ENCODE measurements at places on chromosomes 1 and 21.

GRCh38 chr1:229325853-229326487 is 16.9 kb downstream of the CCSAP start:
- no peak for DNase-seq

DNA sequence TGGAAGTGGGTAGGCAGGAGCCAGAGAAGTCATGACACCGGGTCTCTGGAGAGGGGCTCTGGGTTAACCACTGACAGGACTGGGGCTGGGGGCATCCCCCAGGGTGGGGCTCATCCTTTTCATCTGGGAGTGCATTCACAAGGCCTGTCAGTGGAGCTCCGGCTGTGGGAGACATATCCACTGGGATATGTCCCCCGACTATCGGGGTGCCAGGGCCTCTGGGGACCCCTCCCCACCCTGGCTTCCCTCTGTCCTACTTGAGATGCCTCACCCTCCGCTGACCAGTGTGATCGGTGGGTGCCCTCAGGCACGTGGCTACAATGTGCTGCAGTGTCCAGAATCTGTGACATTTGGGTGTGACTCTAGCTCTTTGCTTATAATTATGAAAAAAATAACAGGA is 92.3 kb upstream of the CD34 start:
- DNase-seq = no peak

GRCh38 chr1:194223596-194223995 is 1037.2 kb upstream of the B3GALT2 start:
- DNase-seq = no peak

DNA sequence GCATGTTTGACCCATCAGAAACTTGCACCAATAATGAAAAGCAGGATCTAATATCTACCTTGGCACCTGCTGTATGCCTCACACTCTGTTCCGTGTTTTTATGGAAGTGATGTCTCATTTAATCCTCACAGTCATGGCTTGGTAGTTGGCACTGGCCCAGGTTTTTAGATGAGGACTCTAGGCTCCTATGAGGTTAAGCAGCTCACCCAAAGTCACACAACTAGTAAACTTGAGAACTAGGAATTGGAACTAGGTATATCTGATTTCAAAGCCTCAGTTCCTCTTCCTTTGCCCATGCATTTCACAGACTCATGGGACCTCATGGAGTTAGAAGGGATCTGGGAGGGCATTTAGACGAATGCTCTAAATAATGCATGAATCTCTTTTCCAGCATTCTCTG is 21.3 kb upstream of the TARBP1 start:
- DNase-seq = no peak

- peak; percentile 79 for DNase-seq
These were observed 2.8 kb upstream of the IGSF8 start for GRCh38 chr1:160101037-160101716.

GRCh38 chr1:204703268-204703664 is 17.7 kb upstream of the LRRN2 start:
- no peak for DNase-seq

DNA sequence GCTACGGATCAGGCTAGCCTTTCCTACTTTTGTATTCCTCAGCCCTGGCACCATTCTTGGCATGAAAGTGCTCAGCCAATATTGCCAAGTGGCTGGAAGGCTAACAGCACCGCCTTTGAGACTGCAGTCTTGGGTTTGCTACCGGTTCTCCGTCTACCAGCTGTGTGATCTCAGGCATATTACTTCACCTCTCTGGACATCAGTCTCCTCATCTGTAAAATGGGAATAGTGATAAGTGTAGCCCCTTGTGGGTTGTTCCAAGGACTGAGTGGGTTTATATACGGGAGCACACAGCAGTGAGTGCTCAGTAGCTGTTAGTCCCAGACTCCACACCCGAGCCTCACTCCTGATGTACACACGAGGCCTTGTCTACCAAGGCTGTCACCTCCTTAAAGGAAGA is 13.7 kb downstream of the TFAP2E start:
- DNase-seq = no peak

Measured in endothelial cell (in vitro differentiated cells).